Endodermal cell (in vitro differentiated cells): ENCODE measurements at places on chromosomes 1 and 21. TPM values are rescaled to one million over a fixed set of nuclear protein-coding genes. Genes with fewer than 3 reads are reported as not detected.

Gene C1orf50
- total RNA-seq, result 7.3 and 8.0 TPM in 2 replicates

Gene JAM2
- total RNA-seq, result 0.48 and 0.99 TPM in 2 replicates

Gene HSPB7
- total RNA-seq, result not detected in 2 replicates

Gene SHE
- total RNA-seq, result 0.35 to 3.5 TPM (median 0.46 TPM) in 3 replicates

Gene OR10Z1
- not detected in 3 replicates for total RNA-seq

Gene GNAT2
- total RNA-seq, result not detected in 2 replicates

Gene NEK7
- 26.0 and 26.8 TPM in 2 replicates for total RNA-seq

DNA sequence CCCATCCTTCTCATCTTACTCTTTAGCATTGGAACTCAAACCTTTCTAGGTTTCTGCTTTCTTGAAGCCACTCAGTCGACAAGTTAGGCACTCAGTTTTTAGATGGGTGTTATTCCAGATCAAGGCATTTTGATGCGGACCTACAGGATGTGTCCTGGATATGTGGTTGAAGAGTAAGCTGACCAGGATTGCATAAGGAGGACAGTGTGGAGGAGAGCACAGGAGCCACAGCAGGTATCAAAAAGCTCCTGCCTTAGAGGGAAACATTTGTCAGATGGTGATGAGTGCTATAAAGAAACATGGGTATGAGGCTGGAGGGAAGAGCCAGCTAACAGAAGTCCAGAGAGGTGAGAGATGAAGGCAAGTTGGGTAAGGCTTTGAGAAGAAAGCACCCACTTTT lies 33.9 kb upstream of the OPRD1 start:
- no peak overlapping the region for H3K27ac ChIP-seq
- H3K4me3 ChIP-seq, result no peak overlapping the region
- peaks cover 21% of the 10 kb centered on the region for H3K36me3 ChIP-seq
- H3K4me1 ChIP-seq, result no peaks in the 10 kb centered on the region

DNA sequence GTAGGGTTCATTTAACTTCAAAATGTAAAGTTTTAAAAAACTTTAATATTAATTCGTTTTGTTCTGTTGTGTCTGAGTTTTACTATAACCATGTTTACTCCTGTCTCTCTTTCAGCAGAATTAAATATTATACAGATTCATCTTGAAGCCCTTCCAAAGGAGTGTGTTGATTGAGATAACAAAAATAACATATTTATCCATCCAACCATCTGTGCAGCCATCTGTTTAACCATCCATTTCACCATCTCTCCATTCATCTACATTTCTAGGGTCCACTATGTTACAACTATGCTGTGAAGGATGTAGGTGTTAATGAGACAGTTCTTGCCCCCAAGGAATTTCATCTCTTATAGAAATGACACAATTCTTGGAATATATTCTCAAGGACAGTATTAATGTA lies 36.0 kb upstream of the GNG12 start:
- DNase-seq, result no peak
- no peak overlapping the region for H3K27ac ChIP-seq
- no peaks in the 10 kb centered on the region for H3K36me3 ChIP-seq

- H3K4me3 ChIP-seq, result no peak overlapping the region
- no peak for DNase-seq
- no peaks in the 10 kb centered on the region for H3K4me1 ChIP-seq
- no peaks in the 10 kb centered on the region for H3K27me3 ChIP-seq
- no peaks in the 10 kb centered on the region for H3K36me3 ChIP-seq
These were observed 659.7 kb upstream of the NEGR1 start for GRCh38 chr1:72942008-72942407.

- peaks cover 5% of the 10 kb centered on the region for H3K4me1 ChIP-seq
- H3K27me3 ChIP-seq, result no peaks in the 10 kb centered on the region
- no peak overlapping the region for H3K4me3 ChIP-seq
These were observed 44.1 kb upstream of the EIF4G3 start for GRCh38 chr1:21220815-21221214.

- H3K27me3 ChIP-seq, result no peaks in the 10 kb centered on the region
- no peak for DNase-seq
- H3K4me3 ChIP-seq, result no peak overlapping the region
- no peak overlapping the region for H3K27ac ChIP-seq
- H3K36me3 ChIP-seq, result no peaks in the 10 kb centered on the region
- H3K4me1 ChIP-seq, result peaks cover 7% of the 10 kb centered on the region
These were observed 76.9 kb upstream of the TNFSF18 start for GRCh38 chr1:173127369-173128307.

GRCh38 chr1:4530166-4530785 lies 124.1 kb upstream of the AJAP1 start:
- H3K36me3 ChIP-seq, result no peaks in the 10 kb centered on the region
- no peak for DNase-seq
- H3K27ac ChIP-seq, result no peak overlapping the region
- no peaks in the 10 kb centered on the region for H3K4me1 ChIP-seq

DNA sequence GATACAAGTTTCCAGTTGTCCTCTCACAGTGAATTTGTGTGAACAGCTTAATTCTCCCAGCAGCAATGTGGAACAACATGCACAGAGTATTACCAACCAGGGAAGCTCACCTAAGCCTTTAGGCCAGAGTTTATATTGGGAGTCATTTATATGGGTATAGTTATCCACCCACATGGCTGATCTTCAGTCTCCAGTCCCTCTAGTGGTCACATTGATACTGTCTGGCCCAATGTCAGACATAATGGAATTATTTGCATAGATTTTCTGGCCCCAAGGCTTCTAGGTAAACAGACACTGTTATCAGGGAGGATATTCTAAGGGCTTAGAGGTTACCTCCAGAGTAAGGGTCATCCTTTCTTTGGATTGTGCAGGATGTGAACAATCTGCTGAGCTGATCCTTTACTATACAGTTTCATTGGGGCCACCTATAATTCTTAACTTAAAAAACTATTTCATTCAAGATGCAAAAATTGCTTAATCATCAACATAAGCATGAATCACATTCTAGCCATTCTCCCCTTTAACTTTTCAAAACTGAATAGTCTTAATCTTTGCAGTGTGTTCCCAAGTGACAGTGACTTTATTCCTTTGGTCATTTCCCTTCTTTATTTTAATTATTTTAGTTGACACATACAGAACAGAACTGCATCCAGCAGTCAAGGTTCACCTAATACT lies 210.9 kb downstream of the LTN1 start:
- no peak overlapping the region for H3K4me3 ChIP-seq
- no peaks in the 10 kb centered on the region for H3K36me3 ChIP-seq
- no peaks in the 10 kb centered on the region for H3K27me3 ChIP-seq
- H3K27ac ChIP-seq, result no peak overlapping the region
- no peaks in the 10 kb centered on the region for H3K4me1 ChIP-seq

DNA sequence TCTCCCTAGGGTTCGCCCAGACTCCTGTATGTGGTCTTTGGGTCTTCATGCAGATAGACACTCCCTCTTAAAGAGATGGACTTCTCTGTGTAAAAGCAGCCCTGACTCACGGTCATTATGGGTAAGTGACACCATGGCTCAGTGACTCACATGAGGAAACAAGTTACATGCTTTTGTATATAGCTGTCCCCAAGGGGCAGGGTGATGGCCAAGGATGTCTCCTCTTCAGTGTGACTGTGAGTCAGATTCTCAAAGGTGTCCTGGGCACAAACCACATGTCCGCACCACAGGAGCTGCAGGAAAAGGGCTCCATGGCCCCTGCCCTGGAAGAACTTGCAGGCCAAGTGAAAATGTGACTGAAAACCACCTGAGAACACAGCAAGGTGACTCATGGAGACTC lies 380.4 kb downstream of the NPHP4 start:
- no peak overlapping the region for H3K4me3 ChIP-seq
- no peaks in the 10 kb centered on the region for H3K4me1 ChIP-seq
- no peaks in the 10 kb centered on the region for H3K36me3 ChIP-seq
- H3K27ac ChIP-seq, result no peak overlapping the region

- H3K27me3 ChIP-seq, result no peaks in the 10 kb centered on the region
- no peaks in the 10 kb centered on the region for H3K36me3 ChIP-seq
- no peak overlapping the region for H3K4me3 ChIP-seq
- H3K27ac ChIP-seq, result no peak overlapping the region
These were observed 33.4 kb upstream of the PRKACB start for GRCh38 chr1:84110629-84111028.

- no peak overlapping the region for H3K27ac ChIP-seq
- no peaks in the 10 kb centered on the region for H3K36me3 ChIP-seq
- no peak for DNase-seq
- no peaks in the 10 kb centered on the region for H3K27me3 ChIP-seq
These were observed 185.9 kb upstream of the ATP1B1 start for GRCh38 chr1:168920456-168921094.
